ENCODE measurements at places on chromosomes 16 and 17. TPM values are rescaled to one million over a fixed set of nuclear protein-coding genes. Genes with fewer than 3 reads are reported as not detected.

Gene NPIPA8
- not detected for total RNA-seq

Gene CCL1
- total RNA-seq, result not detected

Gene MGAT5B
- total RNA-seq, result 0.72 TPM

Gene NPW
- 4.8 TPM for total RNA-seq

DNA sequence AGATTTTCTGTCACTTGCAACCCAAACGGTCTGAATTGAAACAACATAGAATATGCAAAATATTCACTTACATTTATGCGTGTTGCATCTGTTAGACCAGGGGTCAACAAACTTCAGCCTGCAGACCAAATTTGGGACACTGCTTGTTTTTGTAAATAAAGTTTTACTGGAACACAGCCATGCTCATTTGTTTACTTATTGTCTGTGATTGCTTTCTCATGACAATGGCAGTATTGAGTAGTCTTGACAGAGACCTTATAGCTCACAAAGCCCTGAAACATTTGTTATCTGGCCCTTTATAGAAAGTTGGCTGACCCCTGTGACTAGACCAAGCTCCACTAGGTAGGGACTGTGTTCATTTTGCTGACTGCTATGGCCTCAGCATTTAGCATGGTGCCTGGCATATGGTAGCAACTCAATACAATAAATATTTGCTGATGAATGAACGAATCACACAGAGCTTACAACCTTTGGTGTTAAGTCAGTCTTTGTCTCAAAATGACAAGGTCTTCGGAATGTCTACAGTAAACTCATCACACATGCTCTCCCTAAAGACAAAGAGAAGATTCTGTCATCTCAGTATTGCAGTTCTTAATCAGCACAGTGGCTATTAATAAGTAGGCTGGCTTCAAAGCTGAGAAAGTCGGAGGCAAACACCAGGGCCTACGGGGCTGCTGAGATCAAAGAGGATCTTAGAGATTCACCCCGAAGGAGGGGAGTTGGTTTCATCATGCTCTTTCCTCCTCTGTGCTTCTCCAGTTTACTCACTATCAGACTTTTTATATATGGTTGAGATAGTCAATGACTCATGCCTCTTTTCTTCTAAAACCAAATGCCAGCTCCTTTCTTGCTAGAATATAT, 95.2 kb upstream of the AXIN2 start:
- DNase-seq, result no peak

DNA sequence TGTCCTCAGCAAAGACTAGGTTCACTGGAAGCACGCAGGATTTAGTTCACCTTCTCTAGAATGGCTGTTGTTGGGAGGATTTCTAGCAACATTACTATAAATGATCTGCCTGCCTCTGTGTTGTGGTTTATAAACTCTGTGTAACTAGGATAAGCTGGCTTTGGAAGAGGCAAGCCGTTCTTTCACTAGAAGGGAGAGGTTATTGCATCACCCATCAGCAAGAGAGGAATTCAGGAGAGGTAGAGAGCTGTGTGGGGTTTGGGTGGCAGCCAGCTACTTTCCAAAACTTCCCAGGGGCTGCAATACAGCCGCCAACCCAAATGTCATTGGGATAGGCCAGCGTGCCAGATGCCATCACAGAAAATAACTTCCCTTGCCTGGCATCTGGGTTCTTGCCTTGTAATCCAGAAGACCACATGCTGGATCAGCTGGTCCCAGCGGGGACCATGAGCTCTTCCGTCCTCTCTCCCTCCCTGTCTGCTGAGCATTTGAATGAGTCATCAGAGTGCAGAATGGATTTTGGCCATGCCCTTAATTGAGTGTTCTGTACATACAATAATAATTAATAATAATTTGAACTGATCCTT, 95.7 kb upstream of the RBFOX1 start:
- DNase-seq, result no peak

GRCh38 chr17:29687596-29687995, 64.9 kb upstream of the CORO6 start:
- no peak for DNase-seq

GRCh38 chr17:69175625-69176456, 34.1 kb upstream of the ABCA6 start:
- DNase-seq, result peak; percentile 89

DNA sequence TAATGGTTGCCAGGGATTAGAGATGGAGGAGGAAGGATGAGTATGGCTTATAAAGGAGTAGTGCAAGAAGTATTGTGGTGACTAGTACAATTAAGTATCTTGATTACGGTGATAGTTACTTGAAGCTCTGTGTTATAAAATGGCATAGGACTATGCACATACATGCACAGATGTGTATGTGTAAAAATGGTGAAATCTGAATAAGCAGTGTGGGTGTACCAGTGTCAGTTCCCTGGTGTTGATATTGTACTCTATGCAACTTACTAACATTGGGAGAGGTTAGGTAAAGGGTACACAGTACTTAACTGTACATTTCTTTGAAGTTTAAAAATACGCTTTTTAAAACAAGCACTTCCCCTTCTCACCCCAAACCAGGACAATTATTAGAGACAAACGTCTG, 48.5 kb downstream of the NSRP1 start:
- no peak for DNase-seq

DNA sequence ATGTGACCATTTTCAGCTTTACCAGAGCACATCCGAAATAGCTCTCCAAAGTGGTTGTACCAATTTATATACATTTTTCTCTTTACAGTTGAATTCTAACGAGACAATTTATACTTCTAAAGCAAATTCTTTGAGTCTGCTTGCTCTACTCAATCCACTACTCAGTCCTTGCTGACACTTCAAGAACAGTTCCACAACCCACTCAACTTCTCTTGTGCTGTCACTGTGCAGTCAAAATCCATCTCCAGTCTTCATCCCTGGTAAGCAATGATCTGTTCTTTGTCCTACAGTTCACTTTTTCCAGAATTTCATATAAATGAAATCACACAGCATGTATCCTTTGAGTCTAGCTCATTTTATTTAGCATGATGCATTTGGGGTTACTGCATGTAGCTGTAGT, 30.6 kb downstream of the NETO2 start:
- DNase-seq, result no peak

GRCh38 chr16:2005646-2006045, 4.0 kb downstream of the ZNF598 start:
- peak; percentile 77 for DNase-seq

DNA sequence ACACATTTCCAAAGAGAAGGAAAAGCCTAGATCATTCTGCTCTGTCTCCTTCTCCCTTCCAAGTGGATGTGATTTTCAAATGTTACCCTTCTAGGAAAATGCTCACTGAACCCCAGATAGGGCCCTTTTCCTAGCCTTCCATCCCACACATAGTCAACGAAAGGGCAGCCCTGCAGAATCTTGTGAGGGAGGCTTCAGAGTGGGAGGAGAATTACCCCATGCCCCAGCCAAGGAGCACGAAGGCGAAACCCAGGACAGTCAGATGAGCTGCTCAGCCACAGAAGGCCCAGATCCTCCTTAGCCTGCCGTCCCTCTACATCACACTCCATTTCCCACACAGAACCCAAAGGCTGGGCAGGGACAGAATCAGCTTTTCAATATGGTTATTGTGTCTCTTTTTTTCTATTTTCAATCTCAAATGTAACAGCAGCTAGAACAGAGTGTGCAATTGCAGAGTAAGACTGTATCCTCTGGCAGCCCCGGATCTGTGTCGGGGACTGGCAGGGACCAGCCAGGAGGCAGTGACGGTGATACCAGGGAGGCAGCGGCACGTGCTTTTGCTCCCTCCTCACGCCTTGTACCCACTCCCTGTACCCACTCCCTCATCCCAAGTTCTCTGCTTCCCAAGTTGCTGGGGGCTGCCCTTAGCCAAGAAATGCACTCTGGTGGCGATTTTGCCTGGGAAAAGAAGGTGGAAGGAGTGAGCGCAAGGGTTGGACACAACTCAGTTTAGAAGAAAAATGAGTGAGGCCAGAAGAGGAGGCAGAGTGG, 3.7 kb upstream of the SDK2 start:
- no peak for DNase-seq

DNA sequence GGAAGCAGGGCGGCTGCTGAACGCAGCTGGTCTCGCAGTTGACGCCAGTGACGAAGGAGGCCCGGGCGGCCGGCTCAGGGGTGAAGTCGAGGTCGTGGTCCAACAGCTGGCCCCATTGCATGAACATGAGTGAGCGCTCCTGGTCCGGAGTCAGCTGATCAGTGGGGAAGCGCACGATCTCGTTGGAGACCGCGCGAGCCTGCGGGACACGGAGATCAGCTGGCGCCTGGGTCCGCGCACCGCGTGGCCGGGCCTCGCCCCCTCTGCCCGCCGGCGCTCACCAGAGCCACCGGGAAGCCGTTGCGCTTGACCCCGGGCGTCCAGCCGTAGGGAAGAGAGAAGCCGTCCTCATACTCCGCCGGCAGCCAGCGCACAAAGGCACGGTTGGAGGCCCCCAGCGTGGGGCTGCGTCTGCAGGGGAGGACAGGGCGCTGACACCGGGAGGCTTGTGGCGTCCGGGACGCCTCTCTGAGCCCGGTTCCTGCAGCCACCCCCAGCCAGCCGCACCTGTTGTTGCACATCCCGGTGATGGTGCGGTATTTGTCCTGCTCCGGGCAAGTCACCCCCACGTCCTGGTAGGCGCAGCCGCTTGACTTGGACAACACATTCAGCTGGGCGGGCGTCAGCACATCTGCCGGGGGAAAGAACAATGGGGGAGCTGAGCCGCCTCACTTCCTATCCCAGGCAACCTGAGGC, 1.6 kb downstream of the MPO start:
- DNase-seq, result no peak

- DNase-seq, result no peak
These were observed 228.6 kb upstream of the SDK2 start for GRCh38 chr17:73872816-73873215.

DNA sequence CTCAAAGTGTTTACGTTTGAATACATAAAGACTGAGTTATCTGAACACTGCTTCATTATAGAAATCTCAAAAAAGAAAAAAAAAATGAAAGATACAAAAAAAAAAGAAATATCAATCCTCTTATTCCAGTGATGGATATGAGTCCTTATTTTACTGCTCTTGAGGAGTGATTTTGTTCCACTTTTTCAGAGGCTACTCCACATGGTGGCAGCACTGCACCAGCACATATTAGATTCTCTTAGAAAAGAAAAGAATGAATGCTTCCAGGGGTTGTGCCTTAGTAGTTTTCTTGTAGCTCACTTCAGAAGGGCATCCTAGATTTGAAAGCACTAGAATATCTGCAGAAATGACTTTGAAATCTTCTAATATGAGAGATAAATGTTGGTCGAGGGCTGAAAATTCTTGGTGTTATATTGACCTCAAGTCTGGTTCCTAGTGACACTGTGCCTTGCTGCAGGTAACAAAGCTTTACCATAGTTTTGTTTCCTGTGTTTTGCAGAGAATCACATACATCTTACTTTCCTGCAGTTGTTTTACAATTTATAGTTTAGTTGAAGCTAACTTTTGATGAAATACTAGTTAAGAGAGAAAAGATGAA, 25.9 kb downstream of the AP2B1 start:
- DNase-seq, result peak; percentile 44

DNA sequence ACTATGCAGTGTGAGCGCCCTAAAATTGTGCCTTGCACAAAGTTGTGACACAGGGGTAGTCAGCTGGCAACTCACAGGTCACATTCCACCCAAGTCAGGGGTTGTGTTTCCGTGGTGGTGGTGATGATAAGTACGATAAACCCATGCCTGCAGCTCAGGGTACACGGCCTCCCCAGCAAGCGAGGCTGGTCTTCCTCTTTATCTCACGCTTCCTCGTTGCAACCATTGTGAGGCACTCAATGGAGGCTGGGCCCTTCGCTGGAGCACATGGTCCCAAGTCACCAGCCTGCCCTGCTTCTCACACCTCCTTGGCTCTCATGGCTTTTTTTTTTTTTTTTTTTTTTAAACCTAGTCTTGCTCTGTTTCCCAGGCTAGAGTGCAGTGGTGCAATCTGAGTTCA, 307.5 kb downstream of the CPPED1 start:
- DNase-seq, result no peak

DNA sequence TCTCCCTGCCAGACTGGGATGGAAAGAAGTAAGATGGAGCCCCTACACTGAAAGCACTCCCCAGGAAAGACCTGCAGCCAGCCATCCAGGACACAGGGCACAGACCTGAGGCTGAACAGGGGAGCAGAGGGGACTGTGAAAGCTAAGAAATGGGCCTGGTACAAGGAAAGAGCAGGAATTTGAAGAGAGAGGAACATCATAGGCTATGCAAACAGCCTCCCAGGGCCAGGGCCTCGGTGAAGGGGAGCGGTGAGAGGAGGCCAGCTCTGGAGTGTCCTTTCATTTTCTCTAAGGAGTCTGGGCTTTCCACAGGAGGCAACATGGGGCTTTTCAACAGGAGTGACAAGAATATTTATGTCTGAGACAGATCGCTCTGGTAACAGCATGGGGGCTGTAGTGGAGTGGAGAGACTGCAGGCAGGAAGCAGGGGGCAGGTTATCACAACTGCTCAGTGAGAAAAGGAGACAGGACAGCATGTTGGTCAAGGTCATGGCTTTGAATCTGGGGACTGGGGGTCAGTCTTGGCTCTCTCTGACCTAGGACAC, 50.1 kb downstream of the TOM1L2 start:
- DNase-seq, result no peak

- DNase-seq, result no peak
These were observed 7.1 kb downstream of the ALKBH5 start for GRCh38 chr17:18190628-18191235.

DNA sequence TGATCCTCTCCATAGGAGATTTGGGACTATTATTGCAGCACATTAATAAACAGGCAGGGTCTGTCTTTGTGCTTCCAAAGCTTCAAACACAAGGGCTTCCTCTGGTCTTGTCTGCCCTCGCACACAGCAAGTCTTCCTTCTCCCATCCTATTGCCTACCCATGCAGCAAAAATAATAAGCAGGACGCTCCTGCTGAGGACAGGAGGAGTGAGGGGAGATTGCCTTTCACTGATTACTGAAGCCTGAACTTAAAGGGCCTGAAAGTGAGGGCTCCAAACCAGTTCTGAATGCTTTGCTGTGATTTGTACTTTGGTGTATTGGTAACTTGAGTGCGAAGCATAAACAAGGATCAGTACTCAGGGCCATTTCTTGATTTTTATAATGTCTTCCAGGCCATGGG, 197.6 kb upstream of the XYLT1 start:
- DNase-seq, result no peak

All from NCI-H460 (cell line).